Activated CD4-positive, CD25-positive, alpha-beta regulatory T cell treated with anti-CD3 and anti-CD28 coated beads, Interleukin-2, amount 50 U/mL, for 16 hours (primary cell): ENCODE measurements at places on chromosomes 3 and 15.
A peak's percentile ranks its signal among the peaks of the same experiment; 100 is the strongest.

GRCh38 chr3:8565376-8565775 lies 63.8 kb downstream of the LMCD1 start:
- no peak for DNase-seq

- no peak for DNase-seq
Measured at GRCh38 chr3:13834258-13835035, 45.4 kb downstream of the WNT7A start.

GRCh38 chr15:85618956-85619491 lies 175.7 kb downstream of the KLHL25 start:
- peak; percentile 24 for DNase-seq

DNA sequence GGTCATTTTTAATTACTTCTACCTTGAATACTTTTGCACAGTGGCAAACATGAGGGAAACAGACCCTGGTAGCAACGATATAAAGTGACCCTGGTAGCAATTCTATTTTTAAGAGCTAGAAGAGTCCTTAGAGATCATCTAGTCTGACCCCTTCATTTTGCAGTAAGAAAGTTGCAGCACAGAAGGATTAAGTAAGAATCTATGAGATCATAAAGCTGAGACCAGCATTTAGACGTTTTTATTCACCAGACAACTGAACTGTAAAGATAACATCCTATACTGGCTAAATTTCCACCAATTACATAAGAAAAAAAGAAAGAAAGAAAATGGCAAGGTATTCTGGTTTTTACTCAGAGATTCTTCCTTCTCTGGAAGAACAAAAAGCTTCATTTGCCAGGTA lies 49.9 kb downstream of the LRRFIP2 start:
- no peak for DNase-seq

DNA sequence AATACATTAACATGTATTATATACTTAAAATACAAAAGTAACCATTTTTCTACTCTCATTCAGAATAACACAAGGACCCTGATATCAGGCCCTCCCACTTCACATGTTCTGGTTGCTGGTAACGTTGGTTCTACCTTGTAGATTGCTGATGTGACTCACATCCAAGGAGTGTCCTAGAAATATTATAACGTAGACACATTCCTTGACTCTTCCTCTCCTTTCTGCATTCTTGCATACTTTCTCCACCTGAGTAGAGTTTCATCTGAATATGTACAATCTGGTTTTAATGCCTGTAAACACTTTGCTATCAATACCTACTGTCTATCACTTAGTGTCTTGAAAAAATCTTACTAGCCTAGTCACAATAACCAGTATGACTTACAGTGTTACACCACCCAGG lies 35.0 kb upstream of the NEDD4 start:
- no peak for DNase-seq

DNA sequence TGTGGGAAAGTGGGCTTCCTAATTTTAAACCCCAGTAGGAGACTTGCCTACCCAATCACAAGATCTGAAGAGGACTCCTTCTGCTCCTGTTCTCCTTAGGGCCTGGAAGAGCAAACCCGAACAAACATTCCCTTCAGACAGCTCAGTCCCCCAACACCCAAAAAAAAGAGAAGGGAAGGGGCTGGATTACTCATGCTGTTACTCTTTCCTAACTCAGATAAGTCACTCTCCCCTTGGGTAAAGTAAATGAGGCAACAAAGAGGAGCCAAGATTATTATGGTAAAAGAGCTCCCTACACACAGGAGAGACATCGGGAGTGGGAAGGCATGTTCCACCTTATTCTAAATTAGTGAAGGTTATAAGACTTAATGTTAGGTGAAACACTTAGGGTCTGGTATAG lies 18.1 kb upstream of the LEKR1 start:
- DNase-seq: no peak

DNA sequence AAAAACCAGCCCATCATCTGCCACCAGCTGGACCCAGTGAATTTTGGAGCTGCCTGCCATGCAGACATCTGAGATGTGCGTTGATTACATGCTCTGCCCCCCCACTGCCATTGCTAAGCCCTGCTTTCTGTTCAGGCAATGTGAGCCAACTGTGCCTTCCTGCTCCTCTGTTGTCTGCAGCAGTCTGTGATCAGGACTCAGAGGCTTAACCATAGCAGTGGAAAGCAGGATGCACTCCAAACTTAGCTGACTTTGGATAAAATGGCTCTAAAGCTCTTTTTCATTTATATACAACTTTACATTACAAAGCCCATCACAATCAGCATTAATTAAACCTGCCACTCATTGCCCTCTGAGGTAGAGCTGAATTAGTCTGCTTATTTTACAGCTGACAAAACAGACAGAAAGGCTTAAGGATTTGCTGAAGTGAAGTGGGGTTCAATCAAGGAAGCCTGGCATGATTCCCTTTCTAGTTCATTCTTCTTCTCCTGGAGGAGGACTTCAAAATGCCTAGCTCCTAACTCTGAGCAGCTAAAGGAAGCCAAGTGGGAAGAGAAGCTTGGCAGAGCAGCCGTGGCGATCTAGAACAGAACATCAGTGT lies 15.7 kb upstream of the RPS27L start:
- no peak for DNase-seq

DNA sequence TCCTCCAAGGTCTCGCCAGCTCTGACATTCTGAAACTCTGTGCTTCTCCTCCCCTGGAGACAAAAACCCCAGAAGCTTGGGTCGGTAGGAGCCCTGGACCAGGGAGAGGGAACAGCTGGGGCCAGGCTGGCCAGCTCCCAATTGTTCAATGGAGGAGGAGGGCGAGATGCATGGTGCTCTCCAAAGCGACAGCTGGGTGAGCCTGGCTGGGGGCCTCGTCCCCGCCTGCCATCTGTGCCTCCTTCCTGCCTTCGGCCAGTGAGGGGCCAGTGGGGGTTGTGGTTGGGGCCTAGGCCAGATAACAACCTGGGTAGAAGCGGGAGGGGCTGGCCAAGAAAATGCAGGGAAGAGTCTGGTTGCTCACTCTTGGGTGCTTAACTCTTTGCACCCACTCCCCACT lies 79.4 kb downstream of the CORO2B start:
- no peak for DNase-seq

DNA sequence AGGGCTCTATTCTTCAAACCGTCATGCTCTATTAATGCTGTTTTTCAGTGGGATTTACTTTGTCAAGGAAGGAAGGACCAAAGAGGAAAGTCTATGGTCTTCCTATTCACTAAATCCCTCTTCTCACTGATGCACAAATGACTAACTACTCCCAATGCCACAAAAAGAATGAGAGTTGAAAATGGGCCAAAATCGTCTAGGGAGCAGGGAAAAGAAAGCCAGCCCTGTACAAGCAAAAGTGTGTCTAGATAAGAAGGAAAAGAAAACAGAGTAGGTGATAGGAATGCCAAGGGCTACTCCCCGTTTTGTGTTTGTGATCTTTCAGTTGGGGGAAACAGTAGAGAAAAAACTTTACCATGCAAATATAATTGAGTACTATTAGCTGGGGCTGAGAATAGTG lies 97.2 kb upstream of the TMCO5A start:
- DNase-seq: no peak

DNA sequence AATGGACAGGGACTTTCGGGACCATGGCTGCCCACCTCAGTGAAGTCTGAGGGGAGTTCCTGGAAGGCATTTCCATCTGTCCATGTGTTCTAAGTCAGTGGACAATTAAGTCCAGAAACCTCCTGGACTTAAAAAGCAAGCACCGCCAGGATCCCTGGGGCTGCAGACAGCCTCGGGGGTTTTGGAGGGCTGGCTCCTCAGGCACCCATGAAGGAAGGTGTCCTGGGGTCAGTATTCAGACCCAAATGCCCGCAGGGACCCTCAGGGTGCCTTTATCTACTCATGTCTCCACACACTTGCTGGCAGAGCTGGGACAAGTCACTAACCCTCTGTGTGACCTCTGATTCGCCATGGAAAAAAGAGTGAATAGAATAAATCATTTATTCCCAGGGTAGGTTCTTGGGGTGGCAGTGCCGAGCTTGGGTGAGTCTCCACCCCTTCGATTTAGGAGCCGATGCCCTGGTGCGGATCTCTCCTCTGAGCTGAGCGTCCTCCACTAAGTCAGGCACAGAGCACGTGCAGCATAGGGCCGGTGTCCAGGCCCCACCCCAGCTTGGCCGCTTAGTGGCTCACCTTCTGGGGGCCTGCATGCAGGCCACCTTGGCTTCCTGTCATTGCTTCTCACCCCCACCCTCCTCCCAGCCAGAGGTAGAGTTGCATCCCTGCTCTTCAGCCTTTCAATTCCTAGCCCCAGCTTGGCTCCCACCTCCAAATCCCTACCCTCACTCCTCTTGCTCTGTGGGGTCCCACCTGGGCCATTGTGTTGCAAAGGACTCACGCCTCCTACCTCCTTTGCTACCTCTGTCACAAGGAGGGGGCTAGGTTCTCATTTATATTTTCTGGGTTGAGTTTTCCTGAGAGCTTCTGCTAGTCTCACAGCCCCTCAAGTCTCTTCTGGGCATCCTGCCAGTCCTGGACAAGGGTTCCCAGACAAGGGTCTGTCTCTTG lies 19.9 kb downstream of the SLC6A6 start:
- no peak for DNase-seq

DNA sequence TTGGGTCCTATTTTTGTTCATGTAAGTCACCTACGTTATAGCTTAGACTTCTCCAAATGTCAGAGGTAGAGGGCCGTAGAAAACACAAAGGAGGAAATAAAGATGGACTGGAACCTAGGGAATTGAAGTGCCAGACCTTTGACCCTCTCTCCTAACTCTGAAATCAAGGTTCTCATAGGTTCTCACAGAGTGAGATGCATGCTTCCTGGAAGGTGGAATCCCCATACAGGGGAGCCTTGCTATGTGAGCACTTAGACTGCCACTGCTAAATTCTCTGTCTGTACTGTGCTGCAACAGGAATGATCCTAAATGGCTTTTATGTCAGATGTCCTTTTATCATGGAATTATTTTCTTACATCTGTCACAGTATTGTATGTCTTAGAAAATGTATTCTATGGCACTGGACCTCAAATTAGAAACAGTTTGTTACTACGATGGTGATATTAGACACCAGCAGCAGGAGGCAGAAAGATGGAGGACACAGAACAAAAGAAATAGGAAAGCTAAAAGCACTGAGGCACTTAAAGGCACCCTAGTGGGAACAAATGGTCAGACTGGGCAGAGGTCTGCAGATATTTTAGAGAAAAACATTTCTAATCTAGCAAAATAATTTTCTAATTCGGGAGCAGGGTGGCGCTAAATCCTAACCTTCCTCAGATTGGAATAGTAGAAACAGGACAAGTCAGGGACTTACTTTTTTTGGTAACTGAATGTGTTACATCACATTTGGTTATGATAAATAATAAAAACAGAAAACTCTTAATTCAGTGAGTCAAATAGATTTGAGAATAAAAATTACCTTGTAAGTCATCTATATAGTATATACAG lies 60.2 kb upstream of the CDAN1 start:
- DNase-seq: no peak

DNA sequence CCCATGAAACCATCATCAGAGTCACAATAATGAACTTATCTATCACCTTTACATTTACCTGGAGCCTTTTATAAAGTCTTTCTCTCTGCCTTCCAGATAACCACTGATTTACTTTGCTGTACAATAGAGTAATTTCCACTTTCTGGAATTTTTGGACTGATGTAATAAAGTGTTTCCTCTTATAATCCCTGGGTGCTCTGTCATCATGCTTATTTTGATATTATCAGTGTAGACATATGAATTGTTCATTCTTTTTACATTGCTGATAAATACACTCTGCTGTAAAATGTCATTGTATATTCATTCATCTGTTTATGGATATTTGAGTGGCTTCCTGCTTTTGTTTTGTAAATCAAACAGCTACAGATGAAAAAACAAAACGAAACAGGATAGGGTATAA lies 27.0 kb upstream of the IREB2 start:
- no peak for DNase-seq

DNA sequence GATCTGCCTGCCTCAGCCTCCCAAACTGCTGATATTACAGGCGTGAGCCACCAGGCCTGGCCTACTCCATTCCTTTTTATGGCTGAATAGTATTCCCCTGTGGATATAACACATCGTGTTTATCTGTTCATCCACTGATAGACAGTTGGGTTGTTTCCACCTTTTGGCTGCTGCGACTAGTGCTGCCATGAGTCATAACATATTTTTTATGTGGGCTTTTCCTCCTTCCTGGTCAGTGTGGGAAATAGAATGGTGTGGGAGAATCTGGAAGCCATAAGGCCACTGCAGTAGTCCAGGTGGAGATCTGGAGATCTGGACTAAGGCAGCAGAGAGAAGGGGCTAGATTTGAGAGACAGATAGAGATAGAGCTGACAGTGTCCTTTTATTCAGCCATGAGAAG lies 16.2 kb downstream of the LCMT2 start:
- DNase-seq: no peak

DNA sequence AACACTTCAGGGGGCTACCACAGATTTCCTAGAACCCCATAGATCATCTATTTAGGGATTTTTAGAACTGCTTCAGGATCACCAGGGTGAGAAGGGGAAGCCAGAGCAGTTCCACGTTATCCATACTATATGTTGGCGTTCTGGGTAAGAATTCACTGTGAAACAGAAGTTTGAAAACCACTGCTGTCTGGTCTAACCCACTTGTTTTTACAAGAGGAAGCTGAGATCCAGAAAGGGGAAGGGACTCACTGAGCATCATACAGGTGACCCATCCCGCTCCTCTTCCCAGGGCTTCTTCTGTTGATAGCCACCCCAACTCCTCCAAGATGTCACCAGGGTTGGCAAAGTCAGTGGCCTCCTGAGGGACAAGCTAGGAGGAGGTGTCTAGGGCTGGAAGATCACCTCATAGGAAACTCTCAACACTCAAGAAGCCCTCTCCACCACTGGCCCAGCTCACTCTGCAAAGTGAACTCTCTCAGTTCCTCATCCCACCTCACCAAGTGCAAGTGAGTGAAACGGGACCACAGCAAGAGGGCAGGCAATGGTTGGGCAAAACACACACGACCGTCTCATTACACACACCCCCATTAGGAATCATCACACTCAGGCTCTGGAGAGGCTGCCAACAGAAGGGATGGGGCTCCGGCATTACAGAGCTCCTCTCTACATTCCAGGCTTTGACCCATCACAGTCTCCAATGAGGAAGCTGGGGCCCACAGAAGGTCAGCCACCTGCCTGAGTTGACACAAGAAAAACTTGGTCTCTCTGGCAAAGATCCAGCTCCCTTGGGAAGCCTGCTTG lies 1.8 kb downstream of the DAPK2 start:
- DNase-seq: no peak

DNA sequence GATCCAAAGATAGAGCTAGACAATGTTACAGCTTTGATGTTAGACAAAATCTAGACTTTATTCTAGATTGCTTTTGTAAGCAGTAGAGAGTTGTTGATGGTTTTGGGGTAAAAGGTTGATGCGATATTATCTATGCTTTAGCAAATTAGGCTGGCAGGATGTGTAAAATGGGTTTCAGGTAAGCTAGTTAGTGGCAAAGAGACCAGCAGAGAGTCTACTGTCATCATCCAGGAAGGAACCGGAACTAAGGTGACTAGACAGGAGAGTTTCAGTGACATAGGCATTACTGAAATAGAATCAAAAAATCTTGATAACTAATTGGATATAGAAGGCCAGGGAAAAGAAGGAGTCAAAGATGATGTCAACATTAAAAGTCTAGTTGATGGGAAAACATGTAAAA lies 11.1 kb downstream of the OR5K2 start:
- DNase-seq: no peak

- DNase-seq: no peak
Measured at GRCh38 chr3:36477655-36478054, 97.4 kb downstream of the STAC start.
